ENCODE measurements at places on chromosomes 1 and 21.

DNA sequence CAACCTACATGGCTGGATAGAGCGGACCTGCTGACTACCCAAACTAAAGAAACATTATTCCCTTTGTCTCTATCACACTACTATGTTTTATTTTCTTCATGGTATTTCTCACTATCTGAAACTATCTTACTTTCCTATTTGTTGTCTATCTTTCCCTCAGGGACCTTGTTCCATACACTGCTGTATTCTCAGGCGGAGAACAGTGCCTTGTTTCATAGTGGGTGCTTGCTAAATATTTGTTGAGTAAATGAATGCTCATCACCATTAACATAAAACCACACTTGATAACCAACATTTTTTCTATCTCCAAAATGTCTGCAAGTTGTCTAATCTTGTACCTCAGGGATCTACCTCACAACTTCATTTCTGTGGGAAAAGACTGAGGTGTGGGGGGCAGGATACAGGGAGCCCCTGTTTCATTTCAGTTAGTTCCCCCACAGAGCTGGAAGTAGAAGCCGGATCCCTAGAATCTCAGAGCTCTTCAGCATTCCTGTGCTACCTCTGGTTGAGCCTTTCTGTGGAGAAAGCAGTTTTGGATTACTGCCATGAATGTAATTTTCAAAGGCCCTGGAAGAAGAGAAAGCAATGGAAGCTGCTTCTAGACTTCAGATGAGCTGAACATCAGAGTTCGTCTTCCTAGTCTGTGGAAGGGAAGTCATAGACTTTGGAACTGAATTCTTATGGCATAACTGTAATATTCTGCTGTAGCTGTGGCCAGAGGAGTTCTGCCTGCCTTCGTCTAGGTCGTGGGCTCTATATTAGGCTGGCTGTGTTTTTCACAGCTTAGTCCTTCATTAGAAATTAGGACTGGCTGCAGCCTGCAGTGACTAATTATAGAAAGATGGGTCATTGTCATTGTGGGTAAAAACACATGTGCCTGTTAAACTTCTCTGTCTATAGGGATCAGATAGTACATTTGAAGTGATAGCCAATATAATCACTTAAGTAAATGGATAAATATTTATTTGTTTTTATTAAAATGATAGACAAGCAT lies 293.2 kb upstream of the SGIP1 start:
- H3K4me1 ChIP-seq, result no peaks in the 10 kb centered on the region
- H3K4me3 ChIP-seq, result no peak overlapping the region
- H3K36me3 ChIP-seq, result no peaks in the 10 kb centered on the region
- no peaks in the 10 kb centered on the region for H3K27me3 ChIP-seq
- DNase-seq, result no peak

GRCh38 chr1:110976089-110976488 lies 12.4 kb upstream of the LRIF1 start:
- DNase-seq, result no peak
- H3K4me3 ChIP-seq, result no peak overlapping the region
- H3K27ac ChIP-seq, result no peak overlapping the region

GRCh38 chr1:31626223-31627207 lies 9.0 kb downstream of the HCRTR1 start:
- DNase-seq, result no peak
- H3K27me3 ChIP-seq, result no peaks in the 10 kb centered on the region
- peak overlapping the region; percentile 59 for H3K27ac ChIP-seq
- H3K36me3 ChIP-seq, result peaks cover 5% of the 10 kb centered on the region
- H3K4me1 ChIP-seq, result peaks cover 6% of the 10 kb centered on the region

- peak overlapping the region; percentile 30 for H3K4me3 ChIP-seq
- DNase-seq, result no peak
- H3K27ac ChIP-seq, result peak overlapping the region; percentile 49
- peaks cover 3% of the 10 kb centered on the region for H3K4me1 ChIP-seq
These were observed 89.3 kb downstream of the SIM2 start for GRCh38 chr21:36788120-36788638.

All from esophagus squamous epithelium (tissue), 5 donors.